Esophagus squamous epithelium (tissue), 5 donors: ENCODE measurements at places on chromosomes 16 and 17. TPM values are rescaled to one million over a fixed set of nuclear protein-coding genes. Genes with fewer than 3 reads are reported as not detected.

The WNT9B gene
- total RNA-seq = 0.26 TPM

The SLC6A2 gene
- total RNA-seq = not detected

The CTF1 gene
- 2.1 TPM for total RNA-seq

The TRAPPC1 gene
- 31.3 TPM for total RNA-seq

The PYY gene
- total RNA-seq = not detected

DNA sequence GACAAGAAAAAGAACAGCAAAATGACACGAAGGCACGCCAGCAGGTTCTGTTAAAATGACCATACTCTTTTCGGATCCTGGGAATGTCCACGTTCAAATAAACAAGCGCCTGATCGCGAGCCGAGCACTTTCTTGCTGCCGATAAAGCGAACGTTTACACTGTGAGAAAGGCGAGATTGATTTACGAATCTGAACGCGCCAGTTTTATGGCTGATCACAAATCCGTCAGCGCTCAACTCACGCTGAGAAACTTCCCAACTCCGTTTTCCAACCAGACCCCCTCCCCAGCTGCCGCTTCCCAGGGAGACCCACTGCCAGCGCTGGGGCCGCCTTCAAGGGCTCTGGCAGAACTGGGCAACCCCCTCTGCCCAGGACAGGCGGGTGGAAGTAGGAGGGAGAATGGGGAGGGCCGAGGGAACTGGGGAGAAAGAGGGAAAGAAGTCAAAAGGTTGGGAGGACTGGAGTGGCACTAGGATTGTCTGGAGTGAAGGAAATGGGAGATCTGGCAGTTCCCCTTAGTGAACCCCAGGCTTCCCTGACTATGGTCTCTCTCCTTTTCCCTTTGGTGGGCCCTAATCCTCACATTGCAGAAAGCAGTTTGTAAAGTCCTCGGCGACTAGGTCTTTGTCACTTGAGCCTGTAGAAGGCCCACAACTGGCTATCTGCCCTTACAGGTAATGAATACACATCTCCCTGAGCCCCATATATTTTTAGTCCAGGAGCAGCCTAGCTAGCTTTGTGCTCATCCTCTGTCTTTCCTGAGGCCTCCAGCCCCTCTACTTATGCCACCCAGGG lies 6.9 kb downstream of the HOXB4 start:
- no peak for DNase-seq

DNA sequence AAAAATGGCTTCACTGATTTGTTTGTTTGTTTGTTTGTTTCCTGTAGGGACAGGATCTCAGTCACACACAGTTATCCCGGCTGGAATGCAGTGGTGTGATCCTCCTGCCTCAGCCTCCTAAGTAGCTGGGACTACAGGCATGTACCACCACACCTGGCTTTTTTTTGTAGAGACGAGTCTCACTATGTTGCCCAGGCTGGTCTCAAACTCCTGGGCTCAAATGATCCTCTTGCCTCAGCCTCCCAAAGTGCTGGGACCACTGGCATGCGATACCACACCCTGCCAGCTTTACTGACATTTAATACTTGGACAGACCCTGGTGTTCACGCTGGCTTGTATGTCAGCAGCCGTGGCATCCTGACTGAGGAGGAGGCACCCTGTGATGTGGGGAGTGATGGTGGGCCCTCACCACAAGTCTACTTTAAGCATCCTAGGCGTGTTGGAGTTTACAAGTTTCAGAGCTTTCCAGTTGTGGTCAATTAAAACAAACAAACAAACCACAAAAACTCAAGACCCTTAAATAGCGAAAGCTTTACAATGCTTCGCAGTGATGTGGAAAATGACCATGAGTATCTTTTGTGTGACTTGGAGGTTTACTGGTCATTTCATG lies 5.1 kb downstream of the ABCA3 start:
- no peak for DNase-seq

DNA sequence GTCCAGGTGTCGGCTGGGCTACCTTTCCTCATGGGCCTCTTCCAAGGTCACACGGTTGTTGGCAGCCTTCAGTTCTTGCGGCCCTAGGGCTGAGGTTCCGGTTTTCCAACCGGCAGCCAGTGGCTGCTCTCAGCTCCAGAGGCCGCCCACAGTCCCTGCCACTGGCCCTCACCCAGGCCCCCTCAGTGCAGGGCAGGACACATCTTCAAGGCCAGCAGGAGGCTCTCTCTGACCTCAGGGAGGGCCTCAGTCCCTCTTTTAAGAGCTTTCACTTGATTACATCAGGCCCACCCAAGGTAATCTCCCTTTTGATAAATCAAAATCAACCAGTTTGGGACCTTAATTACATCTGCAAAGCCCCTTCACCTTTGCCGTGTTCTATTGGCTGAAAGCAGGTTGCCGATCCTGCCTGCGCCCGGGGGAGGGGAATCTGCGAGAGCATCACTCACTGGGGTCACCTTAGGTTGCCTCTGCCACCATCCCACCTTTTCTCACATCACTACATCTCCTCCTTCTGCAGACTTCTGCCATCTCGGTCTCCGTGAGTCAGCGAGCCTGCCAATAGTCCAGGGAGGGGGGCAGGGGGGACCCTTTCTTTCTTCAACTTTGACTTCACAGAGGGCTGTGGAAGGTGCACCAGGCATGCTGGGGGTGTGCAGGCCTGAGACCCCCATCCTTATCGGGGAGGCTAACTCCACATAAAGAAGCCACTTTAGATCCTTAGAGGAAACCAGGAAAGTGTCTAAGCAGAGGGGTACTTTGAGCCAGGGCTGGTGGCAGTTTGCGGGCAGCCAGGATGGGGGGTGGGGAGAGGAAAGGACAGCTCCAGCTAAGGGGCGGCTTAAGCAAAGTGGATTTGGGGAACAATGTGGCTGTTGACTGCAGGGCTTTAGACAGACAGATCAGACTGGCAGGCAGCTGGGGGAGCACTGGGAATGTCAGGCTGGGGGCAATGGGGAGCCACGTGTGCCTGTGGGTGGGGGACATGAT lies 28.8 kb upstream of the NXPH3 start:
- no peak for DNase-seq

GRCh38 chr16:8568231-8568617 lies 22.1 kb downstream of the TMEM114 start:
- DNase-seq = no peak
